ENCODE measurements at places on chromosomes 1 and 21.

- no peak for DNase-seq
These were observed 188.3 kb upstream of the PALMD start for GRCh38 chr1:99457381-99458165.

GRCh38 chr1:156122519-156123355 lies 8.2 kb downstream of the LMNA start:
- peak; percentile 7 for DNase-seq

DNA sequence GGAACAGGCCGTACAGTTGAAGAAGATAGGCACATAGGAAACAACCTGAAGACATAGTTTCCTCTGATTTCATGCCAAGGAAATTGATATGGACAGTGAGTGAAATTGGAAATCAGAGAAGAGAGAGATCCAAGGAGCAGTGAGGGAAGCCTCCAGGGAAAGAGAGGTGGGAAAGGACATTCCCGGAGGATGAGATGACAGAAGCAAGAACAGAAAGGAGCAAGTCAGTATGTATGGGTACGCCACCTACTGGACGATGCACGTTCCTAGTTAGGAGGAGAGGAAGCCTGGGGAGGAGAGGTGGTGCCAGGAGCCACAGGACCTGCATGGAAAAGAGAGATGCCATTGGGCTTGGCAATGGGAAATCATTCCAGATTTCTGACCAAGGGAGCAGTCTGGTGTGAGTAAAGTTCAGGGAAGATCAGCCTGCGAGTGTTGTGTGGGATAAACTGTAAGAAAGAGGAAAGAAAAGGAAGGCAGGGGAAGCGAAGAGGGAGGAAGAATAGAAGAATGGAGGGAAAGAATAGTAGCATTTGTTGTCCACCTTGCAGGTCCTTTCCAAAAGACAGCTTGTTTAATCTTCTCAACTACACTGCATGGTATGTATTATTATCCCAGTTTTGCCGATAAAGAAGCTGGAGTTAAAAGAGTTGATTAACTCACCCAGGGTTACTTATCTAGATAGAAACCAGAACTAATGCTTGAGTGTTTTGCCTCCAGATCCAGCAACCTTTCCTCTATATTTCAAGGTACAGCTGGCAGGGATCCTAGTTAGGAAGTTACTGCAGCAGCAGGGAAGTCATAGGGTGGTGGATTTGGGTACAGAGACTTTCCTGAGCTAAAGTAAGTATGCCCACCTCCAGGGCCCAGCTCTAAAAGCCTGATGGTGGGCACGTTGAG lies 27.4 kb downstream of the C1orf116 start:
- no peak for DNase-seq

DNA sequence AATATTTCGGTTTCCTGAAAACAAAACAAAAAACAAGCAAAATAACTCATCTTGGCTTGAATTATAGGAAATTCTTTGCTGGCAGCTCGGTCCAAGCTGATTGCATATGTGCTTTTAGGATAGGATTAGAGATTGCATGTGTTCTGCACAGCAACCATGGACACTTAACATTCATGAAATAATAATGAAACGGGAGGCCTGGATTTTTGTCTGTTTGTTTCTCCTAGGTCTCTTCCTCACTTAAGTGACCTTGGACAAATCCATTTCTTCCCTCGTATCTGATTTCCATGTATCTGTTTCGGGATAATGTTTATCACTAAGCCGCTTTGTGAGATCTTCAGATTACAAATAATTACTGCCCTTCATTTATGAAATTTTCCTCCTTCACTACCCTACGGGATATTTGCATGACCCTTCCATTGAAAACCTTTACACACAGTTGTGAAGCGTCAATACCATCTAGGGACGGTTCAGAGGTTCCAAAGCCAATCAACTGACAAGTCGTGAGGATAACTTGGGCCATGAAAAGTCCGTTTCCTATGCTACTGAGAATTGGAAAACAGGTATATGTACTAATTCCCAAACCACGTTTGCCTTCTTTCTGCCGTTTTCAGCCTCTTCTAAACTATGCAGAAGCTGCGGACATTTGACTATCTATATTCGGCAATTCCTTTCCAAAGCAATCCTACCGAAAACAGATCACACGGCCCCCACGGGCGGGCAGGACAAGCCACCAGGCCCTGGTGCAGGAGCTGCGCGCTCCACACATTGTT lies 1.3 kb upstream of the H3-3A start:
- no peak for DNase-seq

DNA sequence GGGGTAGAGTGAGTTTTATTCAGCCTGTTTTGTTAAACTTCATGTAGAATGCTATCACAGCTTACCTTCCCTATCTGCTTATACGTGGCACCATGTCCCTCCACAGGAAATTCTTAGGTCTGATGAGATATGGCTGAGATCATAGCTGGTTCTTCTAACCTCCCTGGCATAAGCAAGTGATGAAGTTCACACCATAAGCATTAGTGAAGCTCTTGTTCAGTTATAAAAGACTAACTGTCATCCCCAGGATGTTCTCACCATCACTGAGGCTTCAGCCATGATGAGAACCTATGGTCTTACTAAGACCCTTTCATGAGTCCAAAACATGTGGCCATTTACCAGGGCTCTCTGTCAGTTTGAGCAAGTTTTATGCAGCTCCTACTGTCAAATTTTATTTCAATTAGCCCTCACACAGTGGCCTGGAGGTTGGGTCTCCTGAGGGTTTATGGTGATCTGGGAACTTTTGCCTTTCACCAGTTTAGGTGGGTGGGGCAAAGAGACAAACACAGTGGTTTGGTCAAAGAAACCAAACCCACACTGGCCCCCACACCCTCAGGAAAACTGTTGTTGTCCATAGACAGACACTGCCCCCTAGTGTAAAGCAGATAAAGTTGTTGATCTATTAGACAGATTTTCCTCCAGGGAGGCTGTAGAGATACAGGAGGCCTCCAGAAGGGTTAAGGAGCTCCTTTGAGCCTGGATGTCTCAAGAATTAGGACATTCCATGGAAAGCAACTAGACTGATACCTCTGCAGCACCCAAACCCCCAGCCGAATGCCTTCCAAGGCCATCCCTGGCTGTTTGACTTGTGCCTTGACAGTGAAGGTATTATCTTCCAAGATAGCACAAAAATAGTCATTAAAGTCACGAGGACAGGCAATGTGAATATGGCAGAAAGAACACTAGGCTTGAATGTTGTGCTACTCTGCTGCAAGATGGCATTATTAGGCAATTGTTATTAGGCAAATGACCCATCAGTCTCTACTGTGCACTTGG lies 5.0 kb downstream of the SLC22A15 start:
- no peak for DNase-seq

- DNase-seq: no peak
These were observed 18.8 kb upstream of the GORAB start for GRCh38 chr1:170513138-170513537.

DNA sequence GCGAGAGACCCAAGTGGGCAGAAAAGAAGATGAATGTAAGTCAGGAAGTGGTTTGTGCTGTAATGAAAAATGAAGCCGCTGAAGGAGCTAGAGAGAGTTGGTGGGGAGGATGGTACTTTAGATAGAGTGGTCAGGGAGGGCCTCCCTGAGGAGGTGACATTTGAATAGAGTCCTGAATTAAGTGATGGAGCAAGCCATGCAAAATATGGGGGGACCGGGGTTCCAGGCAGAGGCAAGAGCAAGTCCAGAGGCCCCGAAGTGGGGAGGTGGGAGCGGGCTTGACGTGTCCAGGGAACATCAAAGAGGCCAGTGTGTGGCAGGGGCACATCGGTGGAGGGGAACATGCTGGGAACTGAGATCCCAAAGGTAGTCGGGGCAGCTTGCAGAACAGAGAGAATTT lies 43.1 kb downstream of the OPRD1 start:
- DNase-seq: no peak

DNA sequence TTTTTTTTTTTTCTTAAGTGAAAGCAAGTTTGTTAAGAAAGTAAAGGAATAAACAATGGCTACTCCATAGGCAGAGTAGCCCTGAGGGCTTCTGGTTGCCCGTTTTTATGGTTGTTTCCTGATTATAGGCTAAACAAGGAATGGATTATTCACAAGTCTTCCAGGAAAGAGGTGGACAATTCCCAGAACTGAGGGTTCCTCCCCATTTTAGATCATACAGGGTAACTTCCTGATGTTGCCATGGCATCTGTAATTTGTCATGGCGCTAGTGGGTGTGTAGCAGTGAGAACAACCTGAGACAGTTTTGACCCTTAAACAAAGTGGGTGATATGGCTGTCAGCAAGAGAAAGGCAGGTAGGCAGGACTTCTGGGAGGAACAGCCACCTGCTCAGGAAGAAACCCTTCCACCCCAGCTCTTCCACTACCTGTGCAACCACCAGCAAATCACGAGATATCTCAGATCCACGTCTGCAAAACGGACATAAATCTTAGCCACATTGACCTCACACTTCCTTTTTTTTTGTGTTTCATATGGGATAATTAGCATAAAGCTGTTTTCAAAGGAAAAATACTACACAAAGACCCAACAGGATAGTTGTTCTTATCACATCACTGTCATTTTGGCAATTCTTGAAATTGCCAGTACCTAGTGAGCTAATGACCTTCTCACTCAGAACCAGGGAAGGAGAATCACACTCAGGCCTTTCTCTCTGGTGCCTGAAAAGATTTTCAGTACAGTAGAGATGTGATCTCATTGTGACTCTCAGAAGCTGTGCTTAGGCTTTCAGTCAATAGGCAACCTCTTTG lies 34.8 kb upstream of the DUSP10 start:
- DNase-seq: no peak

GRCh38 chr1:203103829-203104495 lies 18.1 kb upstream of the MYOG start:
- DNase-seq: no peak

DNA sequence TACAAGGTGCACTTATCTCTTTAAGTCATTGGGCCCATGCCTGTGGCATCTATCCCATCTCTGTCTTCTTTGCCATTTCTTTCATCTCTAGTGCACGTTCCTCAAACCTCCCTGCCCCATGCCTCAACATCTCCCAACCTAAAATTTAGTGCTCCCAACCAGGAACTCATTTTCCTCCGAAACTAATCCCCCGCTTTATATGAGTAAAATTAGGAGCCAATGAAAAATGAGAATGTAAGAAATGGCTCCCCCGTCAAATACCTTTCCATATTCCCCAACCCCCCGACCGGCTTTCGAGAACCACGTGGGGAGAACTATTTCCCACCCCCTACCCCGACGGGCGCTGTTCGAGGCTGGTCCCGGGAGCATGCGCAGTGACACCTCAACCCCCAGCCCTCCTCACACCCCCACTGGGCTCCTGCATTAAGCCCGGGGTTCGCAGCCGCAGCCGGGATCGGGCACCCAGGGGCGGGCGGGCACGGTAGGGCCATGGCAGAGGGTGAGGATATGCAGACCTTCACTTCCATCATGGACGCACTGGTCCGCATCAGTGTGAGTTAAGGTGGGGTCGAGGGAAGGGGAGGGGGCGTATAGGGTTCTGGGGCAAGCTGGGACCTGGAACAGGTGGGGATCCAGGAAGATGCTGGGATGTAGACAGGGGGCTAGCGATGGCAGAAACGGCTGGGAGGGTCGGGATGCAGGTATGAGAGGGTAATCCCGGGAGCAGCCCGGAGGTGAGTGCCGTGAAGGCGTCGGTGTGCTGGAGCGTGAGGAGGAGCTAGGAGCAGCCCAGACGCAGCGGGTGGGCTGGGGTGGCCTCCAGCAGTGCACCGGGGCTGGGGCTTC lies at the start of gene TRIM46:
TRIM46 (plus strand) TSS at position 372 of the 846 bp plus-strand sequence; CDS start at position 490, 118 bp downstream.
- no peak for DNase-seq

DNA sequence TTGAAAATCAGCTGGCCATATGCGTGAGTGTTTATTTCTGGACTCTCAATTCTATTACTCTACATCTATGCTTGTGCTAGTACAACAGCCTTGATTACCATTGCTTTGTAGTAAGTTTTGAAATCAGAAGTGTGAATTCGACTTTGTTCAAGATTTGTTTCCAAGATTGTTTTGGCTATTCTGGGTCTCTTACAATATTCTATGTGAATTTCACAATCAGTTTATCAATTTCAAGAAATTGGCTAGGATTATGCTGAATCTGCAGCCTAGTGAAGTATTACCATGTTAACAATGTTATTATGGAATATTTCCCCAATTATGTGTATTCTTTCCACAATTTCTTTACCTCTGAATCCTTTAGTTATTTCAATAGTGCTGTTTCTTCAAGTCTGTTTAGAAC lies 19.5 kb downstream of the SFPQ start:
- no peak for DNase-seq

- no peak for DNase-seq
These were observed 24.7 kb downstream of the CLIC4 start for GRCh38 chr1:24769656-24770651.

DNA sequence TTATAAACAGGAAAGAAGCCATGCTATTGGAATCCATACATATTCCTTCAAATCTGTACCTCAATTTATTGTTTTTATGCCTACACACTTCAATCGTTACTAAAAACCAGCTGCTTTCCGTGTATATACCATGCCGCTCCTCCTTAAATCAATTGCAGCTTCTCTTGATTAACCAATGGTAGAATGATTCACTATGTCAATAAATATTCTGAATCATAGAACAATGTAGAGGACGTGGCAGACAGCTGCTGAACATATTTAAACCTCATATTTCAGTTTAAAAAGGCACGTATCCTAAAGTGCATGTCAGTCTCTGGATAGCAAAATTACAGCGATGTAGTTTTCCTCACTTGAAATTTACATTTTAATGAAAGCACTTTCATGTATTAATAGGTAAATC lies 100.4 kb downstream of the MRPL39 start:
- no peak for DNase-seq

- DNase-seq: no peak
These were observed 12.9 kb downstream of the MYOG start for GRCh38 chr1:203072911-203073310.

DNA sequence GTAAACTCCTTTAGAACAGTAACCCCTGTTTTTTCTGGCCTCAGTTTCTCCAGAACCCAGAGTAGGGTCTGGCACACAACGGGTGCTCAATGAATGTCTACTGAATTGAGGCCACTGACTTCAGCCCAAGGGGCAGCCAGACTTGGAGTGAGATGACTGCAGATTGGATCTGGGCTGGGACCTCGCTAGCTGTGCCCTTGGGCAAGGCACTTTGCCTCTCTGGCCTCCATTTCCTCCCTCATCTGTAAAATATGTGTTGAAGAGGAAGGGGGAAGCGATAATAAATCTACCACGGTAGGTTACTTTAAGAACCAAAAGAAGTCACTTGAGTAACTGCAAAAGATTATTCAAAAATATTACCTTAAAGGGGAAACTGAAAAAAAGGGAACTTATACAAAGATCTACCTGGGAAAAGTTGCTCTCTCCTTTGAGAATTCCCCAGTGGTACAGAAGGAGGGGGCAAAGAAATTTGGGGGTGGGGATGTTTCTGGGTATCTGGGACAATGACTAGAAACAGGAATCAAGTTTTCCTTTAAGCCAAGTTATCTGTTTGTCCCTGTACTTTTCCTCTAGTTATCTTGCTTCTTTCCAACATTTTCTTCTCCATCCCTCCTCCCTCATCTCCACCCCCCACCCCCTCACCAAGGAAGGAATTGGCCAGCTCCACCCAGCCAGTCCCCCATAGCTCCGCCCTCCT lies 394 bp upstream of the GRHL3 start:
- DNase-seq: no peak

- no peak for DNase-seq
These were observed 9.7 kb upstream of the TENT5C start for GRCh38 chr1:117596023-117596720.

GRCh38 chr1:115890580-115890979 lies 49.7 kb upstream of the NHLH2 start:
- no peak for DNase-seq
